ENCODE measurements at places on chromosomes 2 and 18.

DNA sequence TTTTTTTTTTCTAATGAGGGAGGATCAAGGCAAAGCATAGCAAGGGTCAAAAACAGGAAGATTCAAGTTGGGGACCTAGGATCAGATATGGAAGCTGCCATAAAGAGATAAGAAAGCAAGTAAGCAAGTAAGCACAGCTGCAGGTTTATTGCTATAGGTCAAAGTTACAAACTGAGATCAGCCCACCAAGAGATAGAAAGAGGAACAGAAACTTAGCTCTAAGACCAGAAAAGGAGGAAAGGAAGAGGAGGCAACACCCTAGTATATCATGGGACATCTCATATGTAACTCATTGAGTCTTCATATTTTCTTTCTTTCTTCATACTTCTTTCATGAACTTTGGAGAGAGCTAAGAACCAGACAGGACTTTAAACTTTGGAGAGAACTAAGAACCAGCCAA, 295.9 kb upstream of the CRIM1 start:
- peak; percentile 47 for DNase-seq

- DNase-seq, result no peak
Observed at GRCh38 chr2:109512076-109512475, 101.7 kb downstream of the SEPTIN10 start.

DNA sequence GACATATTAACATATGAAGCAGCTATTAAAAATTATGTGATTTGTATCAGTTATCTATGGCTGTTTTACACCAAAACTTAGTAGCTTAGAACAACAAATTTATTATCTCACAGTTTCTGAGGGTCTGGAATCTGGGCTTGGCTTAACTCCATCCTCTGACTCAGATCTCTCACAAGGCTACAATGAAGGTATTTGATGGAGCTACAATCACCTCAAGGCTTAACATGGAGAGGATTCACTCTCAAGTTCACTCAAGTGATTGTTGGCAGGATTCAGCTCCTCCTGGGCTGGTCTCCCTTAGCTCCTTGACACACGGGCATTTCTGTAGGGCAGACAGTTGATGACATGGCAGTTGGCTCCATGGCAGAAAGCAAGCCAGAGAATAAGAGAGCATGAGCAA, 133.0 kb upstream of the SLC14A2 start:
- DNase-seq, result no peak

DNA sequence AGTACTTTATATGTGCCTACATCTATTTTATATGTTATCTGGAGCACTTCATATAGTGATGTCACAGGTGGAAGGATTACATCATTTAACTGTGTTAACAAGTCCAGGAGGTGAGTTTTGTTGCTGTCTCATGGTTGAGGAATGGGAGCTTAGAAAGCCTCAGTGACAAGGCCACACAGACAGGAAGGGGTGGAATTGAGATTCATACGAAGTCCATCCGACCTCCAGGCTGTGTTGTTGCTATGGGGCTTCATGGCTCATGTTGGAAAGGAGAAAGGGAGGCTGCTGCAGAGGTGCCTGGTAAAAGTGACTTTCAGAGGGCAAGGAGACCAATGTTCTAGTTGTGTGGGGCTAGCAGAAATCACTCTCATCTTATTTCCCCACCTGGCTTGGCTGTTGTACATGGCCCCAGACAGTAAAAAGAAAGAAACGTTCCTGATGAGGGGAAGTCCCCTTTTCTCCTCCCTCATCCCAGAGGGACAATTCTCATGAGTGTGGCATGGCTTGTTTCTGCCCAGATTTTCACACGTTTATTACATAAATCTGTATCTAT, 31.0 kb upstream of the GREB1 start:
- no peak for DNase-seq

DNA sequence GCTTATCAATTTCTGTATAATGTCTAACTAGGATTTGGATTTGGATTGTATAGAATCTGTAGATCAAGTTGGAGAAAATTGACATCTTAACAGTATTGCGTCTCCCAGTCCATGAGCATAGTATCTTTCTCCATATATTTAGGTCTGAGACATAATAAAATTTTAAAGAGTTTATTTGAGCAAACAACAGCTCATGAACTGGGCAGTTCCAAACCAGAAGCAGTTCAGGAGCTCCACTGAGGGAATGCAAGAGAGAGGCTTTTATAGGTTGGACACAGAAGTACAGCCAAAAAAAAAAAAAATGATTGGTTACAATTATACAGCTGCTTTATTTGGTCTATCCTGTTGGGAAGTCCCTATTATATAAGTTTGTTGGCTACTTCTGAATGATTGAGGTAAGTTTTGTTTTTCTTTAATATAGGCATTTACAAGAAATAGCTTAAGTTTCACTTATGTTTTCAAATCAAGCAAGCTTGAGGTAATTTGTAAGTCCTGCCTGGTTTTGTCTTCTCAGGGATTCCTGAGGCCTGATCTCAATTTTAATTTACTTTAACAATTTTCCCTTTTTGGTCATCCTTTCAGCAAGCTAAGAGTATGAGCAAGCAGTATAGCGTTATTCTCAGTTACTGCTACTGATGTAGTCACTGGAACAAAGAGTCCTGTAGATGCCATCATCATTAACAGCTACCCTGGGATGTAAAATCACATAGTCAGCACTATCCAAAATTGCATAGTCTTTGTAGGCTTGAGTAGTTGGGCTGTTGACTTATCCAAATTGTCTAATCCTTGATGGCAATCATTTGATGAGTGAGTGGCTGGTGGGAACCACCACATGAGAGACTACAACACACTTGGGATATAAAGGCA, 27.5 kb upstream of the RUFY4 start:
- no peak for DNase-seq

DNA sequence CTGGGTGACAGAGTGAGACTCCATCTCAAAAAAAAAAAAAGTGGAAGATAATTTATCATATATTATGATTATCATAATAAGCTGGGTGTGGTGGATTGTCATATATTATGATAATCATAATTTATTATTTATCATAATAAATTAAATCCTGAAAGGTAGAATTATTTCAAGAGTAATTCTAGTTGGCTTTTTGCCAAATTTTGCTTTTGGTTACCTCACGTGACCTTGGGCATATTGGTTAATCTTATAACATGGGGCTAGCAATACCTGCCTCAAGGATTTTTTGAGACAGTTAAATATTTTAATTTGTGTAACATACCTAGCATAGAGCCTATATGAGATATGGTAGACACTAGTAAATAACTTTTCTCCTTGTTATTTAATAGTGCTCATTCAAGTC, 111.3 kb upstream of the TTC27 start:
- no peak for DNase-seq

- DNase-seq, result no peak
Observed at GRCh38 chr2:241762321-241762932, 14.2 kb upstream of the GAL3ST2 start.

DNA sequence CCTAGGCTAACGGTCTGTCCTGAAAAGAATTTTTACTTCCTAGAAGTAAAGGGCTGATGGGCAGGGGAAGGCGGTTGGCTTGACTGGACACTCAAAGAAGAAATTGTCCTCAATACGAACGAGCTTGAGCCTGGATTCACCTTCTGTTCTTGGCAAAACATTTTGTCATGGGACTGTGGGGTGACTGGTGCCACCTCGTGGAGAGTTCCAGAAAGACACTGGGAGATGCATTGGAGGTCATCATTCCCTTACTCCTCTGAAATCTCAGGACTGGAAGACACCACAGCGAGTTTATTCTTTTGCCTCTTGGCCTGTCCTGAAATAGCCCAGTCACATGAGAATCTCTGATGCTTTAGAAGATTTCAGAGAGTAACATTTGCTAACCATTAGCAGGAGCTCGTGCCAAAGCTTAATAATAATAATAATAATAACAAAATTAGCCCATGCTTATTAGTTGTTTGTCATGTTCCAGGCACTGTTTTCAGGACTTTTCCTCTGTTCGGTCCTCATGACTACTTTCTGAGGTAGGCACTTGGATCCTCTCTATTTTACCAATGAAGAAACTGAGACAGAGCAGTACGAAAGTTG, 44.5 kb downstream of the TMEM182 start:
- peak; percentile 7 for DNase-seq

GRCh38 chr2:33135645-33136044, 188.9 kb downstream of the LTBP1 start:
- no peak for DNase-seq

- DNase-seq, result no peak
Observed at GRCh38 chr2:71629771-71630453, 176.6 kb downstream of the DYSF start.

GRCh38 chr2:109396202-109397180, 217.3 kb downstream of the SEPTIN10 start:
- no peak for DNase-seq

DNA sequence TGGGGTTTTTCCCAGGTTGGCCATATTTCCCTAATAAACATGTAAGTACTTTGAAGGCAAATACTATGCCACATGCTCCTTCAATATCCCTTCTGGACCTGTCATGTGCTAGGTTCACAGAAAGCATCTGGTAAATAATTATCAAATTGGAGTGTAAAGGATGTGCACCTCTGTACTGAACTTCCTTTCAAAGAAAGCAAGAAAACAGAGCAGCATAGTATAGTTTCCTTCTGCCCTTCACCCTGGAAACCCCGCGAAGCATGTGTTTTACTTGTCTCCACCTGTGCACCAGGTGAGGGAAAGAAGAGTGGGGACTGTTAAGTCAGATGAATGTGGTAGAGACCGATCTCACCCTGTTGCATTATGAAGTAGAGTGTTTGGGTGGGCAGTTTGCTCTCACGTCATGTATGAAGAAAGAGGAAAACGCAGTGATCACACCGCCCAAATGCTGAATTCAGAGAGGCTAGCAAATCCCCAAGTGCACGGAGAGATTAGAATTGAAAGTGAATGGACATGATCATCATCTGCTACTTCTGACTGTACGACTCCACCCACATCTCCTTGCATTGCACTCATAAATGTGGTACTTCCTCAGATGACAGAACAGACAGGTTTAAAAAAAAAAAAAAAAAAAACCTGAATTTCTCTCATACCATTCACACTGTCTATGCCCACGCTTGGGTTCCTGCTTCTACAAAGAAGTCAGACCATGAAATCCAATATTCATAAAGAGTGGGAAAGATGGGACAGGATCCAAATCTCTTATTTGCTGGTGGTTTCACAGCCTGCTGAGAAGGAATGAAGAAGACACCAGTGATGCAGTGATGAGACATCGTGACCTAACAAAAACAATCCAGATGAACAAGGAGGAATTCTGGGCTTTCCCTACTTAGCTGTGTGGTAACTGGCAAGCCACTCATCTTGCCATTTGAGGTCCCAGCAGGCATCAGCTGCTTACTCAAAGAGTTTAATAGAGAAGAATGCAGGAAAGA, 448.6 kb downstream of the BCL11A start:
- no peak for DNase-seq

DNA sequence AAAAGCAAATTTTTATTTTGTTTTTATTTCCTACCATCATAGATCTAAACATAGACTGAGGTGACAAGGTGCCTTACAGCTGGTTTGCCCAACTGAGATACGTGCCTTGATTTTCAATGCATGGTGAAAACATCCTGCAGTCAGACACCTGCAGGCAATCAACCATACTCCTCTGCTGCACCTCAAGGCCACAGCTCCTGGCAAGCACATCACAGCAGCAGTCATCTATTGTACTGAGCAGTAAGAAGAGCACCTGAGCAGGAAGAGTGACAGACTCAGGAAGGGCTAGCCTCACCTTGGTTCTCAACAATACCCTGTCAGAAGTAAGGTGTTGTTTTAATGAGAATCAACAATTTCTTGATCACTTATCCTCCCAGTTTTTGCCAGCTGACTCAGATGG, 1206.8 kb upstream of the NRXN1 start:
- DNase-seq, result no peak

- DNase-seq, result no peak
Observed at GRCh38 chr2:3125001-3125760, 252.4 kb downstream of the EIPR1 start.

DNA sequence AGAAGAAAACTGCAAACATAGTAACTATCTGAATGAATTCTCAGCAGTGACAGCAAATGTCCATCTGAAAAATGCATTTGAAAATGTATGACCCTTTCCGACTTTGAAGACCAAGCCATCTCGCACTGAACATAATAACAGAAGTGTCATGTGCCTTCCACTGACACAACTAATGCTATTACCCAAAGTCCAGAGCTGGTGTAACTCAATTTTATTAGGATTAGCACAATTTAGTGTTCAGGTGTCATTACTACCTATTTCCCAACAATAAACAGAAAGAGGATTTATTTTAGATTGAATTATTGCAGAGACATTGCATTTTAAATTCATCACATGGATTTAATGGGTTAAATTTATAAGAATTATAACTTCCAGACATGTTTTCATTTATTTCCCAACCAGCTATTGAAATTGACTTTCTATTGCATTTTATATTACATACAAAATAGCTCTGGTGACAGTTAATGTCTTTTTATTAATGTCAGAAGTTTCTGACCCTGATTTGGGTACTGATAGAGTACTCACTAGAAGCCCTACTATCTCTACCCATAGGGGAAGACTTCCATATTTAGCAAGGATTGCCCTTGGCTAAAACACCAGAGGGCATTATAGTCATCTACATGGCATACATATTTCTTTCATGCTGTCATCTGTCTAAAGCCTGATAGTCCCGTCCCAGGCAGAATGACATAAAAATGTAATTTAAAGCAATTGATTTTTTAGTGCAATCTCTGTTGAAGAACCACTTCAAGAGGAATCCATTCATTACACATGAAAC, 7.0 kb upstream of the STK39 start:
- no peak for DNase-seq

- no peak for DNase-seq
Observed at GRCh38 chr18:36454848-36455458, 157.4 kb downstream of the FHOD3 start.

DNA sequence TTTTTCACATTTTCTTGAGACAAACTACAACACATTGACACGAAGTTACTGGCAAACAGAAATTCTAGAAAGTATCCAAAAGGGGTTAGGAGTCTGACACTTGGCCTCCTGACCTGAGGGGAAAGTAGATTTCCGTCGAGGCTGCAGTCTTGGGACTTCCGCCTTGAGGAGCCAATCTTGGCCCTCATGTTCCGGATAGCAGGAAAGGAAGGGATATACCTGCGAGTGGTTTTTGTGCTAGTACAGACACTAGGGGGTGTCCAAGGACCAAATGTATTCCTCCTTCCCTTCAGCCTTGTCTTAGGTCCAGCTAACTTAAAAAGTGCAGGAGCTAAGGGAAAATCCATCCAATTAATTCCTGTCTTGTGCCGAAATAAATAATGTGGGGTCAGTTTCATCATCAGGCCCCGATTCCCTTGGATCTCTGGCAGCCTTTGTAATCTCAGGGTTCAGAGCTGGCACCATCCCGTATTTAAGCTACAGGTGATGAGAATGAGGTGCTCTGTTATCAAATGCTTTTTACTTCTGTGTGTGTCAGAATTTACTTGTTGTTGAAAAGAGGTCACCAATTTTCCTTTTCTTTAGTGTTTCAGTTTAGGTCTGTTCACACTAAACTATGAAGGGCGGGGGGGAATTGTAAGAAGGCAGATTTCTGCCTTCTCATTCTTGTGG, 330.2 kb upstream of the FANCL start:
- no peak for DNase-seq

DNA sequence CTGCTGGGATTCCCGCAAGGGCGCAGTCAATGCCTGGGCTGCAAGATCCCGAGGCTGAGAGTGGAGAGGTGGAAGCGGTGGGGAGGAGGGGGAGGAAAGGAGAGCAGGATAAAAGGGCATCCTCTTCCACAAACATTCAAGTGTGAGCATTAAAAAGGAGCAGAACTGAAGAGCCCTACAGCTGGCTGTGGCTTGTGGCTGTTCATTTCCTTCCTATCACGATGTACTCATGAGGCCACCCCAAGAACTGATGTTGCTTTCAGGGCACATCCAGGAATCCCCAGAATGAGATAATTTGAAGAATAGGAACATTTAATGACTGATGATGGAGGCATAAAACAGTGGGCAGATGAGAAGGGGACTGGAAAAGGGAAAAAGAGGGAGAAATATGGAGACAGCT, 230.8 kb upstream of the SMIM21 start:
- DNase-seq, result no peak

GRCh38 chr2:46053564-46053963, 243.6 kb upstream of the EPAS1 start:
- DNase-seq, result no peak
